ENCODE measurements at places on chromosomes 2 and 18.
A peak's percentile ranks its signal among the peaks of the same experiment; 100 is the strongest.

GRCh38 chr2:169173876-169174275, 104.5 kb downstream of the DHRS9 start:
- DNase-seq: no peak

DNA sequence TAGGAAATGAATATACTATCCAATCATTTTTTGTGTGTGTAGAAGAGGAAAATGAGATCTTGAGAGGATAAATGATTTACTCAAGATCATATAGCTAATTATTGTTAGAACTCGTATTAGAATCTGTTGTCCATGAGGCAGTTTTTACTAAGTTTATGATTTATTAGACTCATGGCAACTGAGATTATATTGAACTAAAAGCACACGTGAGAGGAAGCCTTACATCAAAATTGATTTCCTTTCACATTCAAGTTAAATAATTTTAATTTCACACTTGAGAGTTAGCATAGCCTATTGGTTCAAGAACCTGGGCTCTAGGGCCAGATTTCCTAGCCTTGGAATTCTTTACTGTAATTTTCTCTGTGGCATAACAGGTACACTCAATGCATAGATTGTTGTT, 552.3 kb downstream of the ERBB4 start:
- no peak for DNase-seq

DNA sequence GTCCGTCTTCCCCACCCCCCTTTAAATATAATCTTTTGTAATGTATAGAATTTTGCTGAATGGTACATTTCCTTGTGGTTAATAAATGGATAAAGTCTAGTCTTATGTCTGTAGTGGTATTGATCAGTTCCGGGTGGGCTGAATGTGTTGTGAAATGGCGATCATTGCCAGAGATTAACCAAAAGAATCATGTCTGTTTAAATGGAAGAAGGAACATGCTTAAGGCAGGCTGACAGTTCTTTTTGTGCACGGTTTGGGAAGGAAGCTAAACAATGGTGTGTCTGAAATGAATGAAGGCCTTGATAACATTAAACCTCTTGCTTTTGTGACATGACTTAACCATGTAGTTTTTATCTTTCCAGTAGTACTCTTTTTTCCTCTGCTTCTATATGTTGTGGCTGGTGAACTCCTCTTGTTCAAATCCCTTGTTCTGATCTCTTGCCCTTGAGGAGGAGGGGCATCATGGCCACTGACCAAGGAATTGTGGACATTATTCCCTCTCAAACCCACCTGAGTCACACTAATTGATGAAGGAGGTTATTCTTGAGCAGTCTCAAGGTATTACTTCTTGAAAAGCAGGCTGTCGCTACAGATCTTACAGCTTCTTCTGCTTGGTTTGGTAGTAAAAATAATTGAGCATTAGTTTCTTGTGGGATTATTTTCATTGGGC, 1.7 kb downstream of the ACVR2A start:
- DNase-seq: no peak

DNA sequence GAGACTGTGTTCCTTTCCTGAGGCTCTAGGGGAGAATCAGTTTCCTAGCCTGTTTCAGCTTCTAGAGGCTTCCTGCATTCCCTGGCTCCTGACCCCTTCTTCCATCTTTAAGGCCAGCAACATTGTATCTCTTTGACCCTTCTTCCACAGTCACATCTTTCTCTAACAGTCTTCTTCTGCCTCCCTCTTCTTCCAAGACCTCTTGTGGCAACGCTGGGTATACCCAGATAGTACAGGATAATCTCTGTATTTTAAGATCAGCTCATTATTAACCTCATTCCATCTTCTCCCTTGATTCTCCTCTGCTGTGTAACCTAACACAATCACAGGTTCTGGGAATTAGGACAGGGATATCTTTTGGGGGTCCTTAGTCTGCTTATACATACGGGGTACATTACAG, 8.9 kb upstream of the MYL12A start:
- no peak for DNase-seq

- DNase-seq: peak; percentile 86
These were observed at the start of gene BIRC6 for GRCh38 chr2:32356681-32357317. BIRC6 (plus strand) TSS chr2:32357023; CDS start chr2:32357162, 139 bp downstream.

GRCh38 chr2:179619947-179620467, 241.4 kb downstream of the ZNF385B start:
- no peak for DNase-seq

- no peak for DNase-seq
These were observed 16.3 kb upstream of the ITGA4 start for GRCh38 chr2:181440919-181441318.

DNA sequence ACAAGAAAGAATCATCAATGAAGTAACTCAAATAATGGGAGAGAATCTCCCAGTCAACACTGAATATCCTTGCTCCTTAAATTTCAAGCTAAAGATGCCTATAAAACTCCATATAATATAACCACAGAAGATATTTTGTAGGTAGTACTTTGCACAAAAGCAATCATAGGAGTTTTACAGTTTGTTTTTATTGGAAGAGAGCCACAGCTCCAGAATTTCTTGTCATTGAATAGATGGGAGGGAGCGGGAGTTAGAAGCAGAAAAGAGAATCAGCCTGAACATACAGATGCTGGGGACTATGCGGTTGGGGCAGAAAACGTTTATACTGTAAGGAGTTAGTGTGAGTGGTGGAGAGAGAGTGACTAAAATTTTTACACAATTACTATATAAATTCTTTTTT, 18.3 kb upstream of the SMAD4 start:
- DNase-seq: no peak

GRCh38 chr18:79771446-79772107, 26.2 kb upstream of the KCNG2 start:
- no peak for DNase-seq

- DNase-seq: no peak
These were observed 20.4 kb downstream of the MBP start for GRCh38 chr18:77111951-77112746.

DNA sequence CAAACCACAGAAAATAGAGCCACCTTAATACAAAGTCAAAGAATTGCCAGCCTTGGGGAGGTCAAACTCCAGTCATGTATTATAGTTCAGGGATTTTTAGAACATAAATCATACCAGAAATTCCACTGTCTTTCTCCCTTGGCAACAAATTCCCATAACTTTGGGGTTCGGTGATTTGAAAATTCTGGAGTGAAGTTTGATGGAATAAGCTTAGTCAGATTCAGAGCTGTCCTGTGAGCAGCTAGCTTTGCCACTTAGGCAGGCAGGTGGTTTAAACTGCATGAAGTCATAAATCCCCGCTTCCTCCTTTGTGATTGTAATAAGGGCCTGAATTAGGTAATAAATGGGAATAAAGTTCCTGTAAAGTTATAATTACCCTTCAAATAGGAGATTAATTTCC, 457.0 kb upstream of the HNMT start:
- DNase-seq: no peak

DNA sequence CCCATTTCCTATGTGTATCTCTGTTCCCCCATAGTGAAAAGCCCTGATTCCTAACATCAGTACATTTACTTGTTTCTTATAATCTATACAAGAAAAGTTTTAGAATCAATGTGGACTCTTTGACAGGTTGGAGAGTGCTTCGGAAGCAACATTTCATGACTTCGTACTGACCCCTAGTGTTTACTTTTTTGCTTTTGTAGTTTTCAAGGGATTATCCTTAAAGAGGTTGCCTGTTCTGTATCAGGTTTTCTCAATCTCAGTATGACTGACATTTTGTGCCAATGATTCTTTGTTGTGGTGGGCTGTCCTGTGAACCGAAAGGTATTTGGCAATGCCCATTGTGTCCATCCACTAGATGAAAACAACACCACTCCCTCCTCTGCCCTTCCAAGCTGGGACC, 43.3 kb upstream of the SERPINB2 start:
- no peak for DNase-seq

DNA sequence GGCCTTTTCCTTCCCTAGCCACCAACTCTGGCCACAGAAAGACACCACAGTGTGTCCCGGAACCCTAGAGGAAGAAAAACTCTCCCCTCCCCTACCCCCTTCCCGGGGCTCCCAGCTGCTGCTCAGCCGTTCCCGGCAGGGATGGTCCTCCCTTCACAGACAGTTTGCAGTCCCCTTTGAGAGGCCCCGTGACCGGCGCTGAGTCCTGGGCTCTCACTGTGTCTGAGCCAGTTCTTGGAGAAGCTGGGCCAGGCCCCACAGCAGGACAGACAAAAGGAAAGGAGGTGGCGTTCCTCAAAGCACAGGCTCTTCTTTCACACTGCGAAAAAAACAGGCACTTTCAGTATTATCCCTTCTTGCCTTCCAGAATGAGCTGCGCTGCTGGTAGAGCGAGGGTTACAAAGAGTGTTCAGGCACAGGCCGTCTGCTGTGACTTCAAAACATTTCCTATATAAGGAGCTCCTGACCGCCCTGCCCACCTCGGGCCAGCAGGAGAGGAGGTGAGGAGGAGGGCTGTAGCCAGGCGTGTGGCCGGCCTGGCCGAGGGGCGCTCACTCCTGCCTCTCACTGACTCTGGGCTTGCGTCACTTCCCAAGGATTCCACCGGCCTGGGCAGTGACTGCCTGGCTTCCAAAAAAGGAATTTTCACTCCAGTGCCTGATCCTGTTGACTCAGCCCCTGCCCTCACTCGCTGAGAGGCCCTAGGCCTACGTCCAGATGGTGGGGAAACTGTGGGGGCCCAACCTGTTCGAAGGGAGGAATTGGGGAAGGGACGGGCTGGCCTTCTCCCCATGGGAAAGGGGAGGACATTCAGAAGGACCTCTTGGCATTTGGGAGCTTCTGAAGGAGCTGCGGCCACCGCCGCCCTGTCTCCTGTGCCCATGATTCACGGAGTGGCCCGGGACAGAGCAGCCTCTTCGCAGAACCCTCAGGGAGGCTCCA, 24.9 kb downstream of the CIDEA start:
- no peak for DNase-seq

DNA sequence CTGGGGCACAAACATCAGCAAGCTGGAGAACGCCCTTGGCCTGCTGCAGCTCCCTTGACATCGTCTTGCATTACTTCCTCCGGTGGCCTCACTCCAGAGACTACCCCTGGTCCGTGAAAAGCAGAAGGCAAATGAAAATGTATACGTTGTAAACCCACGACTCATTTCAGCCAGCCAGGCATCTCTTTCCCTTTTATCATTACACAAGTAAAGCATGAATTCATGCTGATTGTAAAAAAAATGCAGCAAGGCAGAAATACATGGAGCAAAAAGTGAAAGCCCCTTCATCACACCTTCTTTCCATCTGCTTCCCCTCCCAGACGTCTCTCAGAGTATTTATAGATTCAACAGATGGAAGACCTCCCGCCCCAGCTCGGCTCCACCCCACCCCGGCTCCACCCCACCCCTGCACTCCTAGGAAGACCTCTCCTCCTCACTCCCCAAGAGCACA, 41.6 kb upstream of the RALBP1 start:
- DNase-seq: no peak

GRCh38 chr18:78069784-78070664, 820.4 kb downstream of the GALR1 start:
- DNase-seq: no peak

DNA sequence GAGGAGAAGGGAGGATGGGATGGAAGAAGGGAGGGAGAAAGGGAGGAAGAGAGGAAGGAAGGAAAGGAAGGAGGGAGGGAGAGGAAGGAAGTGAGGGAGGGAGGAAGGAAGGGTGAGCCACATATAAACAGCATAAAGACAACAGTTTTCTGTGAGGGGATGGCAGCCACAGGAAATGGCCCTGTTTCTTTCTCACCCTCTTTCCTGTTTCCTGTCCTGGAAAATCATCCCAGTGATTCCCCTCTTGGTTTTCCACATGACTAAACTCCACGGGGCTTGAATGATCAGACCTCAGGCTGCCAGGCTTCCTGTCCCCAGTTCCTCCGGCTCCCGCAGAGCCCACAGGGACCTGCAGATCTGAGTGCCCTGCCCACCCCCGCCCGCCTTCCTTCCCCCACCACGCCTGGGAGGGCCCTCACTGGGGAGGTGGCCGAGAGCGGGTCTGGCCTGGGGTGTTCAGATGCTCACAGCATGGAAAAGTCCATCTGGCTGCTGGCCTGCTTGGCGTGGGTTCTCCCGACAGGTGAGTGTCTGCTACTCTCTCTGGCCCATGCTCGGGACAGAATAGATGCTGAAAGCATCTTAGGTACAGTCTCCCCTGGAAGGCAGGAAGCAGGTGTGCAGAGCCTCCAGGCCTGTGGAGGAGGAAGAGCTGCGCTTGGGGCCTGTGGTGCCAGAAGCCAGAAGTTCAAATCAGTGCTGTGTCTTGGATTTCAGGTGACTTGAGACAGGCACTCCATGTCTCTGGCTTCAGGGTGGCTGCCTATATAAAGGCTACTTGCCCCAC, at the start of gene SIGLEC15:
Gene SIGLEC15, plus strand, starts transcription at position 418 of the 787 bp plus-strand sequence. Its CDS starts 54 bp downstream, at position 472.
- DNase-seq: no peak

DNA sequence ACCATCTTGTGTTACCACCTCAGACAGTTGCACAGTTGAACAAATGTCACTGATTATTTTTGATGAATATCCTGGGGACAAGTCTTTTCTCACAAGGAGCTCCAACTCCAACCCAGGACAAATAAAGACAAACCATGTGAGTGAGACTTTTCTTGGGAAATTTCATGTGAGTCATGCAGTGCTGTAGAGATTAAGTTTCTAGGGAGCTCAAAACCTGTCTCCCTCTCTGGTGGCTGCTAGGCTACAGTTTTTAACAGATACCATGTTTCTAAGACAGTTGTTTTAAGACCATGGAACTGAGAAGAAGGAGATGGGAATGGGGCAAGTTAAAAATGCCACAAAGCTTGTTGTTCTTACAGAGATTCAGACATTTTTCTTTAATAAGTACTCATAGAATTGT, 255.5 kb downstream of the RIT2 start:
- DNase-seq: no peak

- DNase-seq: no peak
These were observed 91.1 kb upstream of the TMEM200C start for GRCh38 chr18:5986257-5986931.

DNA sequence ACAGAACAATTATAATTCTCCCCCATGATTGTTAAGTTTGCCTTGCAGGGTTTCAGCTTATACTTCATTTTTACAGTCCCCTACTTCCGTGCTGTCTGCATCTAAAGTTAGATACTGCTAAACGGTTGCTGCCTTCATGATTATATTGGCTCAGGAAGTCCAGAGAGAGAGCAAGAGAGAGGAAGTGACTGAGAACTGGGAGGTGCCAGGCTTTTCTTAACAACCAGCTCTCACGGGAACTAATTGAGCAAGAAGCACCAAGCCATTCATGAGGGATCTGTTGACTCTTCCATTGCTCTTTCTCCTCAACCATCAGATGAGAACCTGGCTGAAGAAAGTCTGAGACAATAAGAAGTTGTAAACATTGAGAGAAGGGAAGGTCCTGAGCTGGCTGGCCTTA, 125.5 kb upstream of the SIX2 start:
- no peak for DNase-seq

DNA sequence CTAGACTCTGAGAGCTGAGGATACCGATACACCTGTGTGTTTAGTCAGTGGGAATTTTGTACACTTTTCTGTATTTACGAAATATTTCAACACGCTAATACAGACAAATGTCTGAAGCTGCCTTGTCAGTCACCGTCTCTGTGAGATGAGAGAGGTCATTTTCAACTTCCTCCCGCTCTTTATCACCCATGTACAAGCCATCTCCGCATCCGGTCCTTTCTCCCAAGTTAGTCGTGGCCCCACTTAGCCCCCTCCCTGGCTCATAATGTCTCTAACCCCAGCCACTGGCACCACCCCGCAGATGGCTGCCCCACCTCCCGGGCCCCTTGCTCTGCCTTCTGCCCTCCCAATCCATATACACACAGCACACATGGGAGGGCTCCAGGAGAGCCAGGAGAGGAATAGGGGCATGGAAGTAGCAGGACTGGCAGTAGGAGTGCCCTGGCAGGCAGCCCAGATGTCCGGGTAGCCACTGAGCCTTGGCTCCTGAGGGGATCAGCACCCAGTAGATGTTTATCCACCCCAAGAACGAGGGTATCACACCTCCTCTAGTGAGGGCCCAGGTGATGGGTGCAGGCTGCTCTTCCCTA, 2.0 kb upstream of the RUFY4 start:
- no peak for DNase-seq
